ENCODE measurements at places on chromosomes 2 and 18.

DNA sequence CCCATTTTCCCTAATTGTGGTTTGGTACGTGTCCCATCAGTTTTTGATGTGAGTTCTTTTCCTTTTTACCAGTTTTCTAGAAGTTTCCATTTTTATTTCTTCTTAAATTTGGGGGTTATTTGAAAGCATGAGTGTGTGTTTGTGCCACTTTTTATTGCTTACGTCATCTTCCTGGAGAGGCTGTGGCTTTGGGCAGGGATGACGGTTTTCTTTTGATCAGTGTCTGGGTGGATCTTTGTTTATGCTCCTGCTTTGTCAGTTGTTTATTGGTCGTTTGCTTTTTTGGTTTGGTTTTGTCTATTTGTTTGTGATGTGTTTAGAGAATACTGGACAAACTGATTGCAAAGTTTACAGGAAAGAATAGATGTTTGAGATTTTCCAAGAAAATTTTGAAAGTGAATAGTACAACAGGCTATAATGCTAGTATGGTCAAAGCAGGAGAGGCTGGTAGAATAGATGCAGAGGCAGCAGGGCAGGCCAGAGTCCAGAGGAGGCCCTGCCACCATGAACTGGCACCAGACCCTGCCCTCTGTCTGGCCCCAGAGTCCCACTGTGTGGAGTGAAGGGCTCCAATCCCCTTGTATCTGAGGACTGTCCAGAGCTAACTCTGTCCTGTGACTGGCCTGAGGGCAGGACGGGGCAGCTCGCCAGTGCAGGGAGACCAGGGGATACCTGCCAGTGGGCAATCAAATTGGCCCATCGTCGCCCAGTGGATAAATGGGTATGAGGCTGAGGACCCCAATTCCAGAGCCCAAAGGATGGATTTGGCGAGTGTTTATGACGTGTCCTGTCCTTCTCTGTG, 23.4 kb upstream of the SNED1 start:
- DNase-seq = no peak

DNA sequence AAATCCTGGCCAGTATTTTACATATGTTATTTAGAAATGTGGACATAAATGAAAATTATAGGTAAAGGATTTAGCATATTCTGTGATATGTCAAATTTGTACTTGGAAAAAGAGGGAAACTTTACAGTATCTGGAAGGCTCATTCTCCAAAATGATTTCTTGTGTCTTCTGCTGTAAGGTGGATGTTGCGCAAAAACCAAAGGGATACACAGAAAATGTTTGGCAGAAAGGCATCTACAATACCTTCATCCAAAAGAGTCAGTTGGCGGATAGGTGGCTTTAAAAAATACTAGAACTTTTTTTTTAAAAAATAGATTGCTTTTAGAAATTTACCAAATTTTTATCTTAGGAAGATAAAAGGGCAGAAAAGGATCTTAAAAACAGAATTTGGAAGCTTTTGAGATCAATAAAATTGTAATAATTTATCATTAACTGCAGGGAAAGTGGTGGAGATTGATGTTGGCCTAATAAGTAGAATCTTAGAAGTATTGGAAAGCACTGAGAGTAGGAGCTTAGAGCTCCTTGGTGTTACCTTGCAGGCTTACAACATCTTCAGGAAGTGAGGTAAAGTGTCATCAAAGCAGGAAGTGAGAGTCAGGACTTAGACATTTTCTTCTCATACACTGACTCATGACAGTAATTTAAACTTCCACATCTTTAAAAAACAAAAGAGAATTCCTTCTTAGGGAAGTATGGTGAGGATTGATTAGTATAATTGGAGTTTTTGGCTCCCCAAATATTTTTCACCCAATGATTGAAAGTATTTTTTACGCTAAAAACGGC, 2.1 kb downstream of the NABP1 start:
- DNase-seq = no peak

DNA sequence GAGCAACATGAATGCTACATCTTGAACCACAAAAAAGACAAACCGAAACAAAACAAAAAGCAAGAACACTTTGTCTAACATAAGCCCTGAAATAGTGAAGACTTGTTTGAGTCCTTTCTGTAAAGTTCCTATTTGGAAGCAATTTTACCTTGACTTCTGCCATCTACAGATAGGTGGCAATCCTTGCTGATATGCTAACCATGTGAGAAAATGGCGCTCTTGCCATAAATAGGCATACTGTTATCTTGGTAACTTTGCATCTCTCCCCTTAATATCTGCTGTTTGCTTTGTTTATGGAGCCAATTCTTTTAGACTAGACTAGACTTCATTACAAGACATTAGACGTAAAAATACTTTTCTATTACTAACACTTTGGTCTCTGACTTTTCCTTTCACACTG, 49.4 kb upstream of the PNPT1 start:
- DNase-seq = no peak

- peak; percentile 89 for DNase-seq
Measured at GRCh38 chr2:190088917-190089316, 26.4 kb upstream of the MSTN start.

- DNase-seq = no peak
Measured at GRCh38 chr18:51442012-51442411, 244.5 kb upstream of the MEX3C start.

GRCh38 chr2:92073815-92074548, 2797.2 kb upstream of the TEKT4 start:
- no peak for DNase-seq

- DNase-seq = peak; percentile 73
Measured at GRCh38 chr2:167183931-167184330, 295.7 kb downstream of the XIRP2 start.

DNA sequence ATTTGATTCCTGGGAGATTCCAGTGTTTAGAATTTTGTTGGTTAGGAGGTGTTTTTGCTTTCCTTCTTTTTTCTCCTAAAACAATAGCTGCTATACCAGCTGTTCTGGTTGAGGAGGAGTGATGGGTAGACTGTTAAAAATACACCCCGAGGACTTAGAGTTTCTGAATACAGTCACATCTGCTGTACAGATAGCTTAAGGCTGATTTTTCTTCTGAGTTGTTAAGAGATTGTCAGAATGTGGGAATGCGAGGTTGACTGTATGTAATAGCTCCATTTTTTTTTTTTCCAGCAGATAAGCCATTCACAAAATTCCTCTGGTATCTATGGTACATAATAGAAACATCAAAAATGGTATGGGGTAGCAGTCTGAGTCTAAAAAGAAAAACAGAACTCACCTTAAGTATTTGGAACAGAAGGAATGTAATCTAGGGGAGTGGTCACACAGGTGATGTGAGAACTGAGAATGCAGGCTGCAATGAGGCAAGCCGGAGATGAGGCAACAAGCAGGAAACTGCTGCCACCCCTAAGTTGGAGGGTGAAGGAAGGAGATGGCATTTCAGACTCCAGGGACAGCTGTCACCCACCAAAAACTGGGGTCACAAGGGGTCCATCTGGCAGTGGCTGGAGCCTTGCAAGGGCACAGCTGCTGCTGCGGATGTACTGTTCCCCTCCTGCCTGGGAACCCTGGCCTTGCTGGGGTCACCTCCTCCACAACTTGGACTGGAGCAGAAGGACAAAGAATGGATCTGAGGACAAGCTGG, 2.4 kb downstream of the DGKD start:
- no peak for DNase-seq

DNA sequence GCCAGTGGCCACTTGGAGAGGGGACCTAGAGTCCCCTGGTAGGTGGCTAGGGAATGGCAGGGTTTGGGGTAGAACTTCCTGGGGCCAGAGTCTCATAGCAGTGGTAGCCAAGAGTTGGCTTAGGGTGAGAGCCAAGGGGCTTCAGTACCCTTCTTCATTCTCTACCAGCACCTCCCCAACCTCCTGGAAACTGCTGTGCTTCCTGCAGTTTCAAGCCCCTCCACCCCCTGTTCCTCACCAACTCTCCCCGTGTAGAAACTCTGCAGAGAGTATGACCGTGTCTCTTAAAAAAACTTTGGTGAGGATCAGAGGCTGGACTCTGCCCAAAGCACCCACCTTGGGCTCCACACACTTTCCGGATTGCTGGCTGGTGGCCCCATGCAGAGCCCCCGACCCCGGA, 159.6 kb downstream of the MSH2 start:
- DNase-seq = no peak

GRCh38 chr2:154713675-154714074, 15.2 kb downstream of the KCNJ3 start:
- no peak for DNase-seq

- no peak for DNase-seq
Measured at GRCh38 chr2:237866101-237866621, 6.7 kb downstream of the RAMP1 start.

DNA sequence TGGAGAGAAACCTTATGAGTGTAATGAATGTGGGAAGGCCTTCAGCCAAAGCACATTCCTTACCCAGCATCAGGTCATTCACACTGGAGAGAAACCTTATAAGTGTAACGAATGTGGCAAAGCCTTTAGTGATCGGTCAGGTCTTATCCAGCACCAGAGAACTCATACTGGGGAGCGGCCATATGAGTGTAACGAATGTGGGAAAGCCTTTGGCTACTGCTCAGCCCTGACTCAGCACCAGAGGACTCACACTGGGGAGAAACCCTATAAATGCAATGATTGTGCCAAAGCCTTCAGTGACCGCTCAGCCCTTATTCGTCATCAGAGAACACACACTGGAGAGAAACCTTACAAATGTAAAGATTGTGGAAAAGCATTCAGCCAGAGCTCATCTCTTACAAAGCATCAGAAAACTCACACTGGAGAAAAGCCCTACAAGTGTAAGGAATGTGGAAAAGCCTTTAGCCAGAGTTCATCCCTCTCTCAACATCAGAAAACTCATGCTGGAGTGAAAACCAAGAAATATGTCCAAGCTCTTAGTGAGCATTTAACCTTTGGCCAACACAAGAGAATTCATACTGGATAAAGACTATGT, 7.8 kb downstream of the ZNF892 start:
- DNase-seq = peak; percentile 9

DNA sequence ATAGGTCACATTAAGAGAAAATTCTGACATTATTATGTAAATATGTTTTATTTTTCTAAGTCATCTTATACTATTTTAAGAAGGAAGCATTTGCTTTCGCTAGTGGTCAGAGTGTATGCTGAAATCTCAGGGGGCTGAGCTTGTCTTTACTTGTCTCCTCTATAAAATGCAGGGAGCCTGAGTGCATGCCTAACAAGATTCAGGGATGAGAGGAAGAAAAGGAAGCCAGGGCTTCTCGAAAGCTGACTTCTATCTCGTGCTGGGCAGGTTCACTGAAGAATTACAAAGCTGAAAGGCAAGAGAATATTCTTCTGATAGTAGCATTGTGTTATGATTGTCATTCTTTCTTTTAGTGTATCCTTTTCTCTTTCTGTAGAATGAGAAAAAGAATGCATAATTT, 467.4 kb downstream of the SOX11 start:
- DNase-seq = no peak

DNA sequence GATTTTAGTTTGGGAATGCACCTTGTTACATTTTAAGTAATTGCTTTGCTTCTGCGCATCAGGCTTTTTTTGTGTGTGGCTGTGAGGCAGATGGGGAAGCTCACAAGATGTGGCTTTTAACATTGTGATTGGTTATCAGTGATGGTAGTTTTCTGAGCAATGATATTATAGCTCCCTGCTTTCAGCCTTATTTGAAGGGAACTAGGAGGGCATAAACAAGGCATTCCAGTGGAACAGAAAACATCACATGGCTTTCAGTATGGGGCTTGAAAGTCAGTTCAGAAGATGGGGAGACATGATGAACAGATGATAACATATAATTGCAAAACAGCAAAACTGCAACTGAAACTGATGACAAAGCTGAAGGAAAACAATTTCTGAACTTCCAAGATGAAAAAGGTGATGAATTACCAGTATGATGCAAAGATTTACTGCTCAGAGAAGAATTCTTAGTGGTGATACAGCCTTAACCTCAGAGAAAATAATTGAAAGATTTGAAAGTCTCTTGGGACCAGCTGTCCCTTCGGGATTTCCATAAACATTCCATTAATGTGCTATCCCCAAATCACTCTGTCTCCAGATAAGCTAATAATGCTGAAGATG, 439.7 kb downstream of the RND3 start:
- DNase-seq = no peak

- peak; percentile 27 for DNase-seq
Measured at GRCh38 chr2:160910681-160911080, 249.5 kb upstream of the TANK start.

DNA sequence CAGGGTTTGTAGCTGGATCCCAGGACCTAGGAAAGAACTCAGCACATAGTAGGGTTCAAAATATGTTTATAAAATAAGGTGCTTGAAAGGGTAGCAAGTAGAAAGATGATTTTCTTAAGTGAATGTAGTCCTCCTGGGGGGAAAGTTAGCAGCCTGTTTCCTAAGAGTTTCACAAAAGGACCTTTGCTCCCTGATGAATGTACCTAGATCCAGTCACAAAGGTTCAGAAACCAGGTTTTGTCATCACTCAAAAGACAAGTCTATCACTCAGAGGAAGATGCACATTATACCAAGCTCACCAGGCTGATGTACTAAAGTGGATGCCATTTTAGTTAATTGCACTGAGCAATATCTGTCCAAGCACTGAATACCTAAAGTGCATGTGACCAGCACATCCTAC, 378.2 kb downstream of the BCL11A start:
- no peak for DNase-seq

GRCh38 chr2:168948621-168949212, 47.6 kb downstream of the G6PC2 start:
- peak; percentile 38 for DNase-seq

GRCh38 chr18:70314151-70314782, 25.4 kb downstream of the SOCS6 start:
- no peak for DNase-seq

GRCh38 chr18:22604390-22604985, 186.8 kb upstream of the CTAGE1 start:
- no peak for DNase-seq

DNA sequence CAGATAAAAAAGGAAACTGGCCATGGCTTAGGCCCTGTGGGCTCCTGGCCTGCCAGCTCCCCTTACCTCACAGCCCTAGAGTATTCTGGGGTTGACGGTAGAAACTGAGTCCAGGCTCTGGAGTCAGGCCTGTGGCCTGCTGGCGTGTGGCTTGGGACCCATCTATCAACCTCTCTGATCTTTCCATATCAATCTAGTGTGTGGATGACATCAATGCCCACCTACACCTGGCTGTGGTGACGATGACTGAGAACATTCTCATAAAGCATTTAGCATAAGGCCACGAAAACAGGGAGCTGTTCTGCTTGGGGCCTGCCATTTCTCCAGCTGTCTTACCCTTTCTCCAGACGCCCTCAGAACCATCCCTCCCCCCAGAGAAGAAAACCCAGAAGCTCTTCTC, 17.9 kb downstream of the PCARE start:
- DNase-seq = no peak

Data from NCI-H82 (cell line).